ENCODE measurements at places on chromosomes 1 and 21.

DNA sequence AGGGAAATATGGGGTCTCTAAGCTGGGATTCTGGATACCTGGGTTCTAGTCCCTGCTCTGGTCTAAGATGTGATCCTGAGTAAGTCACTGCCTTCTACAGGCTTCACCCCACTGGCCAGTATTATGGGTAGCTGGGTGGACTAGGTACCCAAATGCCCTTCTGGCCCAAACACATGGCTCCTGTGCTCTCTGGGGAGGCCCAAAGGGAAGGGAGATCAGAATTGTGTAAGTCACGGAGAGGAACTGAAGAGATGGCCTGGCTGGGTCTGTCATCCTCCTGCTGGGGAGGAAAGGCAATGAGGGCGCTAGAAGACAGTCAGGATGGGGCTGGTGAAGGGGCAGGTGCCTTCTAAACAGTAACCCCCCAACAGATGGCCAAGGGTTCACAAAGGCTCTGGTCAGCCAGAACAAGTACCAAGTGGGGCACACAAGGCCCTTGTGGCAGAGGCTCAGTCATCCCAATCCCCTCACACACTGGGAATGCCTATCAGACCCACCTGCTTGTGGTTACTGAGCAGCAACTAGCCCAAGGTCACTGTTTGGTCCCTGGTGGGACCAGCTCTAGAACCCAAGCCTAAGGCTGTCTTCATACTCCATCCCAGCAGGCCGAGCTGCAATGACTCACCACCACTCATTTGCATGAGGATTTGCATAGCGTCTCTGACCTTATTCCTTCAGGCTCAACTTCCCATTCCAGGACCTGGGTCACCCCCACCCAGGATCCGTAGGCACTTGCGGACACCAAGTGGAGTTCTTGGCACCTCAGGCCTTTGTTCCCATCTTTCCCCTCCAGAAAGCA is 9.2 kb downstream of the MEF2D start:
- DNase-seq = no peak

DNA sequence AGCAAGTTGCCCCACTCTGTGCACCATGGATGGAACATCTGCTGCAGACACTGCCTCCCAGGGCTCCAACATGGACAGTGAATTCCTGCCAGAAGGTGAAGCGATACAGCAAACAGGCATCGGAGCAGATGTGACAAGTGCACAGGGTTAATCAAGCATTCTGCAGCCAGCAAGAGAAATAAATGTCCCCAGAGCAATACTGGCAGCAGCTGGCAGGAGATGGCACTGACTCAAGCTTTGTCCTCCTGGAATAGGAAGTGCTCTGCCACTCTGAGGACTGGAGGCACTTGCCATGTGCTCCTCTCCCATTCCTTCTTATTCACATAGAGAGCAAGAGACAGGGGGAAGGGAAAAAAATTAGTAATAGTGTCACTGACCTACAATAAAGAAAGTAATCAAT is 402.7 kb upstream of the DAB1 start:
- no peak for DNase-seq

- peak; percentile 6 for DNase-seq
These were observed 43.3 kb downstream of the LRRC53 start for GRCh38 chr1:74468982-74469603.

DNA sequence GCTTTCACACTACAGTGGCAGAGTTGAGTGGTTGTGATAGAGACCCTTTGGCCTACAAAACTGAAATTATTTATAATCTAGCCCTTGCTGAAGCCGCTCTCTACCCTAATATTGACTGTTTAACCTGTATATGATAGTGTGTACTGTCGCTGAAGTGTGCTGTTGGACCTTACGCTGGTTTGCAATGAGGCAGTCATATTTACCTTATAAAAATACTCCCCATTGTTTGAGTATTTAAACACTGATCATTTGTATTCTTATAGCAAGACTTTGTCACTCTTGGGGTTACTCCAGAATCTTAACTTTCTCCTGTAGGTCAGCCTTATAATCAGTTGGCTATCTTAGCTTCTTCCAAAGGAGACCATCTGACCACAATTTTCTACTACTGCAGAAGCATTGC is 56.3 kb downstream of the SMG7 start:
- DNase-seq = no peak

GRCh38 chr1:152141971-152142584 is 16.9 kb downstream of the RPTN start:
- DNase-seq = no peak

GRCh38 chr1:204414016-204414415 is 2.4 kb upstream of the PPP1R15B start:
- no peak for DNase-seq

DNA sequence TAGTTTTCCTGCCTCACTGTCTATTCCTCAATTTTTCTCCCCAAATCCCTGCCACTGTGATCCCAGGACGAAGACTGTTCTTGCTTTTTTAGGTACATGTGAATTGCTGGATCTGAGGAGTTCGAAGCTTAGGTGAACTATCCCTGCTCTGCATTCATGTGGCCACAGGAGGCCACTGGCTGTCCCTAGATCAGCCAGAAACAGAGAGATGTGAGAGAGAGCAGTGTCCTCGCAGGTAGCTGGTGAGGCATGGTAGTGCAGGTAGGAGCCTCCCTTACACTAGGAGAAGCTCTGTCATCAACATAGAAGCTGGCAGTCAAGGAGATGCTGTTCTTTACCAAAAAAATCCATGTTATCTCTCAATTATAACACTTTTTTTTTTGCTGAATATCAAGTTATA is 71.5 kb downstream of the USP24 start:
- no peak for DNase-seq

- DNase-seq = no peak
These were observed 76.0 kb upstream of the ZBTB40 start for GRCh38 chr1:22375601-22376000.

GRCh38 chr1:223870617-223871574 is 25.1 kb upstream of the TP53BP2 start:
- no peak for DNase-seq

DNA sequence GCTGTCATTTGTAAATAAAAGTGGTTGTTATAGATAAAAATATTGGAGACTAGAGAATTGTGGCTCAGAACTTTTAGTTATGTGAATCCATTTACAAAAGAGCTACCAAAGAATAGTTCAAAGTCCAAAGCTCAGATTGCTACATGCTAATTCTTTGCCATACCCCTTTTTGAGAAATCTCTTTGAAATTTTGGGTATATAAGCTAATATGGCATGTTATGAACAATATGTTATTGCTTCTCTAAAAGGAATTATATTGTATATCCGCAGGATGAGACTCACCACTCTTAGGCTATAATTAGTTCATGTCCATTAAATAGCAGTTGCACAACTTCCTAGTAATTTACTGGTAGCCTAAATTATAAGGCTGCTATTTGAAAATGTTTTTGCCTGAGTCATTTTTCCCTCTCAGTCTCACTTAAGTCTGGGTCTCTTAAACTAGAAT is 178.0 kb downstream of the ZNF281 start:
- no peak for DNase-seq

DNA sequence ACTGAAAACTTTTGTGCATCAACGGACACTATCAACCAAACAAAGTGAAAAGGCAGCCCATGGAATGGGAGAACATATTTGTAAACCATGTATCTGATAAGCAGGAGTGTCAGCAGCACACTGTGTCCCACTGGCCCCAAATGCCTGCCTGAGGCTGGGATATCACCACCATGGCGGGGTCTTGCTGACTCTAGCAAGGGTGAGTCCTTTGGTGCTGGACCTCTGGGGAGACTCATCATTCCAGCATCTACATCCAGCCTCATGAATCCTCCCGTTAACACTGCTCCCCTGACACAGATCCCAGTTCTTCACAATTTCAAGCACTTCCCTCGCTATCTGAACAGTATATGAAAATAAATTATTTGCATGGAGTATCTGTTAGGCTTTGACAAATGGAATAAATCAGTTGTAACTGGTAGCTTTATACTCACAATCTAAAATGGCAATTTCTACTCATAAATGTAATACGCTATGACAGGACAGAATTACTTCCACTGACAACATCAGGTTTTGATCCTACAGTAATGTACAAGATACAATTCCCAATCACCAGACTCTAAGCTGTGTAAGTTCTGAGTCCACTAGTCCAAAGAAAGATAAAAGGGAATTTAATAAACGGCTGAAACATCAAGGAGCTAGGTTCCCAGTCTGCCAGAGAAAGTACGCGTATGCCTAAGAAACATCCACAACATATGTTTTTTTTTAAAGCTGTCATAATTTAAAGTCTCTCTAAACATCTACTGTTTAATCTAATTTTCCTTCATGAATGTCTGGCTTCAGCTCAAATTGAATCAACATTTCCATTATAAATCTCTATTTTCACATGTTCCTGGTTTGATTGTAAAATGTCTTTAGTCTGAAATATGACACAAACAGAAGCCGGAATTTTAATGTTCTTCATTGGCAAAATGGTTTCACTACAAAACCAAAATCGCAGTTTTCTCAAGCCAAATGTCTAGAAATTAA is 95.1 kb downstream of the SIPA1L2 start:
- DNase-seq = no peak

- no peak for DNase-seq
These were observed 78.3 kb downstream of the EIF4G3 start for GRCh38 chr1:21098186-21098915.

GRCh38 chr1:108829498-108829916 is 27.4 kb downstream of the AKNAD1 start:
- DNase-seq = no peak

- DNase-seq = no peak
These were observed 21.6 kb upstream of the CCSAP start for GRCh38 chr1:229364207-229365065.

GRCh38 chr1:41811051-41811795 is 107.5 kb downstream of the HIVEP3 start:
- no peak for DNase-seq

GRCh38 chr21:35144978-35145377 is 95.9 kb upstream of the RUNX1 start:
- no peak for DNase-seq

DNA sequence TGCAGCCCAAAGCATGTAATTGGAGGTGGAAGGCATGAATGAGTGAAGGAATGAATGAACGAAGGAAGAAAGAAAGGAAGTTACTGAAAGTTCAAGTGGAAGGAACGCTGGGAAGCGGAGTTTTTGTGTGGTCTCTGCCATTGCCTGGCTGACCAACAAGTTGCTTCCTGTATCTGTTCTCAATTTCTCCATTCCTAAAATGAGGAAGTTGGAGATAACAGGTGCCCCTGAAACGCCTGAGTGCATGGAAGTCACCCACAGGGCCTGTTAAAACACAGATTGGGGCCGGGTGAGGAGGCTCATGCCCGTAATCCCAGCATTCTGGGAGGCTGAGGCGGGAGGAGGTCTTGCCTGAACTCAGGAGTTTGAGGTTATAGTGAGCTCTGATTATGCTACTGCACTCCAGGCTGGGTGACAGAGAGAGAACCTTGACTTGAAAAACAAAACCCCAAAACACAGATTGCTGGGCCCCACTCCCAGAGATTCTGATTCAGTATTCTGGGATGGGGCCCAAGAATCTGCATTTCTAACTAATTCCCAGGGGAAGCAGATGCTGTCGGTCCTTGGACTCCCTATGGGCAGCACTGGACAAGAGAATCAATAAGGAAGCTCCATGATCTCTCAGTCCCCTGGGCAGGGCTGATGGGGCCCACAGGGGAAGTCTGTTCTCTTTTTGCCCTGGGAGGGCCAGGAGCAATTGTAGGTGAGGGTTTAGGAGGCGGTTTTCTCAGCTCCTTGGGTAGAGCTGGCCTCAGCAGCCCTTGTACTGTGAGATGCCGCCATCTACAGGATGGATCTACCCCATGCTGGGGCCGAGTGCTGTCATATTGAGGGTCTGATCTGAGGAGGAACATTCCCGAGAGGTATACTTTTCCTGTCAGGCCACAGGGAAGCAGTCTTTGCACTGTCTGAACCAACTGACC is 3.3 kb upstream of the CNR2 start:
- peak; percentile 65 for DNase-seq

DNA sequence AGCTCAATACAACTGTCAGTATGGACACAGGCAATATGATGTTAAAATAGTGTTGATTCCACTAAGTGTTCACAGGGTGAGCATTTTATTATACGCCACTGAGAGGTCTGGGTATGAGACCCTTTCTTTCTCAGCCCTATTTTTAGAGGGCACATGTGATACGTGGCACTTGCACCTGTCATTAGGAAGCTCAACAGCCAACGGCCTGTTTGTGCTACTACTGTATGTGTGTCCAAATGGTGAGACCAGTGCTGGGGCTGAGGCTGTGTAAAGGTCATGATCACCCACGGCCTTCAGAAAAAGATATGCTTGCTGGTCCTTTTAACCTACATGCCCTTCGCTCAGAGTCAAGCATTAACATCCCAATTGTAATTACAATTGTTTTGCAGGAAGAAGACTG is 176.2 kb downstream of the DUSP10 start:
- no peak for DNase-seq

- no peak for DNase-seq
These were observed 100.6 kb upstream of the RUNX1 start for GRCh38 chr21:35149698-35150097.

- DNase-seq = no peak
These were observed 395.4 kb downstream of the NTNG1 start for GRCh38 chr1:107536266-107536665.

DNA sequence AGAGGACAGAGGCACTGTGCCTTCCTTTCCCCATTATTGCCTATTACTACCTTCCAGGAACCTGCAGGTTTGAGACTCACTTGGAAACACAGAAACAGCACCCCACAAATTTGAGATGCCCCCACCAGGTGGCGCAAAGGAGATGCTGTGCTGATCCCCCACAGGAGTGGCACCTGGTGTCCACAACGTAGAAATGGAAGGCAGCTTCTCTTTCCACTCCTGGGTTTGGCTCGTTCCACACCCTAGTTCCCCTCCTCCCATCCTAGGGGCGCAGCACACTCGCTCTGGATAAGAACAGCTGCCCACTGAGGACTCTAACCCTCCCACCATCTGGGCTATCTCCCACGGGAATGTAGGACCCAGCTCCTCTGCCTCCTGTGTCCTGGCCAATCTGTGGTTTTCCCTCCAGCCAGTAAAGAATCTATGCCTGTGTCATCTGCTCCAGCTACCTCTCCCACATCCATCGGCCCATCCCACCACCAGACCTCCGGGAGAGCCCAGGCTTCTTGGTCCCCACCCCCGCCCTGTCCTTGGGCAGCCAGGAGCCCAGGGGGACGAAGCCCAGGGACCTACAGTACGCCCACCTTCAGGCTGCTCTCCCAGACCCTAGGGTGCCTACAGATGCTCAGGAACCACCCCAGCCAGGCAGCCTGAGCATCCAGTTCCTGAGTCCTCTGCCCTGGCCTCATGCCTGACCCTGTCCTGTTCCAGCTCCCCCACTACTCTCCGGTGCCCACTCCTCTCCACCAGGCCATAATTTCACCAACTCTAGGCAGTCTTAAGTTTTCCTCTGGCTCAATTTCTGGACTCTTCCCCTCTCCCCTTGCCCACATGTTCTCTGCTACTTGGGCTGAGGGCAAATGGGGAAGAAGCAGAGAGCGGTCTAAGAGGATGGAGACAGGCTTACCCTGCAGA is 549 bp downstream of the THBS3 start:
- DNase-seq = peak; percentile 80
